ENCODE measurements at places on chromosomes 1 and 21.
A peak's percentile ranks its signal among the peaks of the same experiment; 100 is the strongest.

- peaks cover 6% of the 10 kb centered on the region for H3K4me1 ChIP-seq
- H3K4me3 ChIP-seq: no peak overlapping the region
- no peak overlapping the region for H3K27ac ChIP-seq
- H3K27me3 ChIP-seq: peaks cover 24% of the 10 kb centered on the region
- no peak for DNase-seq
- H3K36me3 ChIP-seq: no peaks in the 10 kb centered on the region
Measured at GRCh38 chr1:220274251-220274855, 2.1 kb upstream of the RAB3GAP2 start.

DNA sequence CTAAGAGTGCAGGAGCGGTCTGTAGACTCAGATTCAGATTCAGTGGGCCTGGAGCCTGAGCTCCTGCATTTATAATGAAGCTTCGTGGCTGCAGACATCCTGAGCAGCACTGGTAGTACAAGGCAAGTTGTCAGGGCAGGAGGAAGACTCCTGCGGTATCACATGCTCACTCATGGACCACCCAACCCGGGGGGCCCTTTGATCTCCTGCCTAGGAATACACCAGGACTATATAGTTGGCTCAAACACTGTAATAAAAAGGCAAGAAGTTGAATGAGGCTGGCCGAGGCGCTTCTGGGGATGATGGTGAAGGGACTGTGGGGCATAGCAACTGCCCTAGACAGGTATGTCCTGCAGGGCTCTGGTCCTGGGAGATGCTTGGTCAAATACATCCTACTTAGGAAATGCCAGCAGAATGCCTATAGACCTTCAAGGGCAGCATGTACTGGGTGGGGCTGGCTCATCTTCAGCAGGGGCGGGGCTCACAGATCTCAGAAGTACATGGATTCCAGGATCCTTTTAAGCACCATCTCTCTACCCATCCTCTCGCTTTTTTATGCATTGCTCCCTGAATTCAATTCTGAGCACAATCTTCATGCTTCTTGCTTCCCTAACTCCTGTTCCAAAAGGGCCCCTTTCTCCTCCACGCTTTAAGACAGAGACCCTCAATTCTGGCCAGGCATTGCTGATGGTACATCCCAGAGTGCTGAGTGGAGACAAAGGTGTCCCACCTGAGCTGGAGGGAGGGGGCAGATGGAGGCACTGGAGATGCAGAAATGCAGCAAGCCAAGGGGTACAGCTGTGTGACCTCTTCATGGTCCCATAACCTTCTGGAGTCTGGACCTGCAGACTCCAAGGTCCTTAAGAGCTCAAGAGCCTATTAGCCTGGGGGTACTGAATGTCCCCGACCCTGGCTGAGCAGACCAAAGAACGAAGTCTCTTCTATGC, 2.1 kb upstream of the RAP1GAP start:
- peaks cover 21% of the 10 kb centered on the region for H3K4me1 ChIP-seq
- no peak for DNase-seq
- H3K36me3 ChIP-seq: no peaks in the 10 kb centered on the region
- H3K27ac ChIP-seq: no peak overlapping the region

DNA sequence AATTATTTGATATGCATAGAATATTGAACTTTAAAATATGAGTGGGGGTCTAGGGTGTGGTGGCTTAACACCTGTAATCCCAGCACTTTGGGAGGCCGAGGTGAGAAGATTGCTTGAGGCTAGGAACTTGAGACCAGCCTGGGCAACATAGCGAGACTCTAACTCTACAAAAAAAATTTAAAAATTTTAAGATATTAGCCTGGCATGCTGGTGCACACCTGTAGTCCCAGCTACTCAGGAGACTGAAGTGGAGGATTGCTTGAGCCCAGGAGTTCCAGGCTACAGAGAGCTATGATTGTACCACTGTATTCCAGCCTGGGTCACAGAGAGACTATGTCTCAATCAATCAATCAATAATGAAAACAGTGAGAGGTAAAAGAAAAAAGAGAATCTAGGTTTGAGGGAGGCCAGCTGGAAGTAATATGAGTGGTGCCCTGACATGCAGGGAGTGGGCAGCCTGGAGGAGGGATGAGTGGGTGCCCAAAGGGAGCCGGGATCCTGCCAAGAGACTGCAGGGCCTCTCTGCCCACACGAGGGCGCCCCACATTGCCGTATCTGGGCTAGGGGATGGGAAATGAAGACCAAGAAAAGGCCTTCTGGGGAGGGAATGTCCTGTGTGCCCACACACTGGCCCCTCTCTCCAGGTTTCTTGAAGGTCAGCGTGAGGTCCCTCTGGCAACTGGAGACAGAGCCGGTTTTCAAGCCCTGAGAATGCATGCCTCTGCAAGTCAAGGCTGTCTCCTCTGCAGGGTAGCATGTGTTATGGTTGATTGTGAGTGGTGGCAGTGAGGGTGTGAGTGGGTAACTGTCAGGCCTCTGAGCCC, 93.9 kb upstream of the PPM1J start:
- H3K27me3 ChIP-seq: no peaks in the 10 kb centered on the region
- peaks cover 53% of the 10 kb centered on the region for H3K4me1 ChIP-seq
- H3K27ac ChIP-seq: no peak overlapping the region
- H3K36me3 ChIP-seq: no peaks in the 10 kb centered on the region
- no peak overlapping the region for H3K4me3 ChIP-seq

- H3K36me3 ChIP-seq: no peaks in the 10 kb centered on the region
- no peak overlapping the region for H3K4me3 ChIP-seq
- no peak overlapping the region for H3K27ac ChIP-seq
Measured at GRCh38 chr1:208820580-208821212, 576.5 kb upstream of the PLXNA2 start.

GRCh38 chr1:55039342-55040082, at the start of gene PCSK9:
TSS of gene PCSK9 (plus strand) at chr1:55039548. CDS start at chr1:55039838, 290 bp downstream.
- peak within 1 kb of the TSS; percentile 92 for H3K4me3 ChIP-seq
- no peak within 1 kb of the TSS for H3K27ac ChIP-seq

- no peak overlapping the region for H3K4me3 ChIP-seq
- no peaks in the 10 kb centered on the region for H3K36me3 ChIP-seq
- DNase-seq: no peak
- peaks cover 79% of the 10 kb centered on the region for H3K4me1 ChIP-seq
Measured at GRCh38 chr1:27521336-27521831, 31.4 kb upstream of the WASF2 start.

DNA sequence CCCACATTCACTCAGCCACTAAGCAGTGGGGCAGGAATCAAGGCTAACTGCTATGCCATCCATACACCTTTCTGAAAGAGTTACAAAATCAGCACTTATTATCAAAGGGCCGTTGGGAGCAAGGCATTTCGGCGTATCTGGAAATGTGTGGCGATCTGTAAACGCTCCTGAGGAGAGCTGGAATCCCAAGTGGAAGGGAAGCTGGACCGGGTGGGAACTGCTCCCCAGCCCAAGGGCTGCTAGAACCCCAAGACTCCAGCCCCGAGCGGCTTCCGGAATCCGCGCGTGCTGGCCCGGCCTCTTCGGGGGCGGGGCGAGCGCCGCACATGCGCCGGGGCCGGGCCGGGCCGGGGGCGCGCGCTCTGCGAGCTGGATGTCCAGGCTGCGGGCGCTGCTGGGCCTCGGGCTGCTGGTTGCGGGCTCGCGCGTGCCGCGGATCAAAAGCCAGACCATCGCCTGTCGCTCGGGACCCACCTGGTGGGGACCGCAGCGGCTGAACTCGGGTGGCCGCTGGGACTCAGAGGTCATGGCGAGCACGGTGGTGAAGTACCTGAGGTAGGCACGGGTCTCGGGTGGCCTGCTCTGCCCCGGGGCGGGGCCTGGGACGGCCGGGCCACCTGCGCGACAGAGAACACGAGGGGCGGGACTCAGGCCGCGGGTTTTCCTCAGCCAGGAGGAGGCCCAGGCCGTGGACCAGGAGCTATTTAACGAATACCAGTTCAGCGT, at the start of gene NAXE:
Gene NAXE, plus strand, starts transcription at position 345 of the 726 bp plus-strand sequence. Its CDS starts 29 bp downstream, at position 374.
- no peaks in the 10 kb centered on the region for H3K27me3 ChIP-seq
- H3K4me3 ChIP-seq: peak within 1 kb of the TSS; percentile 94
- H3K27ac ChIP-seq: peak within 1 kb of the TSS; percentile 75
- peaks cover 8% of the 10 kb centered on the region for H3K36me3 ChIP-seq
- peaks cover 30% of the 10 kb centered on the region for H3K4me1 ChIP-seq

GRCh38 chr1:246784621-246785493, 60.6 kb downstream of the SCCPDH start:
- DNase-seq: no peak
- H3K27ac ChIP-seq: no peak overlapping the region
- H3K4me1 ChIP-seq: peaks cover 5% of the 10 kb centered on the region
- no peaks in the 10 kb centered on the region for H3K27me3 ChIP-seq
- H3K4me3 ChIP-seq: no peak overlapping the region

- no peak overlapping the region for H3K27ac ChIP-seq
- H3K36me3 ChIP-seq: no peaks in the 10 kb centered on the region
- DNase-seq: no peak
- no peaks in the 10 kb centered on the region for H3K4me1 ChIP-seq
- H3K27me3 ChIP-seq: peaks cover 3% of the 10 kb centered on the region
- H3K4me3 ChIP-seq: no peak overlapping the region
Measured at GRCh38 chr1:103783944-103784377, 34.3 kb downstream of the AMY1C start.
